ENCODE measurements at places on chromosomes 6 and 20.

- DNase-seq, result peak; percentile 50
Observed at GRCh38 chr20:38222231-38222922, 38.2 kb downstream of the KIAA1755 start.

GRCh38 chr6:159031846-159032245 lies 12.9 kb downstream of the TAGAP start:
- no peak for DNase-seq

DNA sequence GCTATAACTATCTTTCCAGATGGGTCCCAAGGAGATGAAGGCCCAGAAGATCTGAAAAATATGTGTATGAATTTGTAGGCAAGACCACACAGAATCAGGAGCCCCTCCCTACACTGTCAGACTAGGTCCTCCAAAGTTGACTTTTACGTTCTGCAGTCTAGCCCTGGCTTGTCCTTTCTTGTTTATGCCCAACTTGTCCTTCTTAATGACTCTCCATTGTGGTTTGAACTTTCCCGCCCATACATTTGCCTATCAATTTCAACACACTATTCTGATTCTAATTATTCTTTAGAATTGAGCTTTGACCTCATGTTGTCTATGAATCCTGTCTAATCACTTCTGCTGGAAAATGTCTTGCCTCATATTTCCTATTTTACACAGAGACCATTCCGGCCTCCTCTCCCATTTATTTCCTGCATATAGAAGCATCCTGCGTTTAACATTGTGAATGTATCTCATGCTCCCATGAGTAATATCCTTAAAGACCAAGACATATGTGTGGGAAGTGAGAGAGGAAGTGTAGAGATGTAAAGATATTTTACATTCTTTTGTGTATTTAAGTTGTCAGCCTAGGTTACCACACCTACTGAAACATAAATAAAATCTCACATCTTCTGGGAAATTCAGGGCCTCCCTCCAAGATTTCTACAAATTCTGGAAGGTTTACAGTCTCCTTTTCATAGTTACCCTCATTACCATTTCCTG lies 348.3 kb downstream of the BCKDHB start:
- no peak for DNase-seq

DNA sequence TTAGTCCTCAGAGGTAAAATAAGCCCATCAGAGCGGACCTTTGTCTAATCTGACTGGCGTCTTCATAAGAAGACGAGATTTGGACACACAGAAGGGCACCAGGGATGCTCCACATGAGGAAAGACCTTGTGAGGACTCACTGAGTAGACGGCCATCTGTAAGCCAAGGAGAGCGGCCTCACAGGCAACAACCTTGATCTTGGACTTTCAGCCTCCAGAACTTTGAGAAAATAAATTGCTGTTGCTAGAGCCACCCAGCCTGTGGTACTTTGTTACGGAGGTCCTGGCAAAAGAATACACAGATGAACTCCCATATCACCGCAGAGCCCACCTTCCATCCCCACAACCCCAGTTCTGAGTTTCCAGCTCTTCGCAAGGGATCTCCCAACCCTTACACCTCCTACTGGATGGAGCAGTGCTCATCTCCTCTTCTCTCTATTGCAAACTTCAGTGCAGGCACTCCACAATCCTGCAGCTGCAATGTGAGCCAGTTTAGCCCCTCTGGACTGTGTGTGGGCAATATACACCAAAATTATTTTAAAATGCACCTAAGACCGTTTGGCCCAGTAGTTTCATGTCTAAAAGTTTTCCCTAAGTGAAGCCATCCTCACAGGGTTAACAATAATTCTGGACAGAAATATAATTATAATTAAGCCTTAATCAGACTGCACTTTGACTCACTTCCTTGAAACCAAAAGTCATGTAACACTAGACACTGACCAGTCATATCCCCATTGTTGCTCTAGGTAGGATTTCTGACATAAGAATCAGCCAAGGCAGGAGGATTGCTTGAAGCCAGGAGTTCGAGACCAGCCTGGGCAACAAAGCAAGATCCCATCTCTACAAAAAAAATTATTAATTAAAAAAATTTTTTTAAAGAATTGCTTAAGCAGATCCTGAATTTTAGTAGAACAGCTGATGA lies 8.8 kb upstream of the TRIM31 start:
- no peak for DNase-seq

GRCh38 chr6:166673309-166673708 lies 46.3 kb upstream of the RPS6KA2 start:
- no peak for DNase-seq

DNA sequence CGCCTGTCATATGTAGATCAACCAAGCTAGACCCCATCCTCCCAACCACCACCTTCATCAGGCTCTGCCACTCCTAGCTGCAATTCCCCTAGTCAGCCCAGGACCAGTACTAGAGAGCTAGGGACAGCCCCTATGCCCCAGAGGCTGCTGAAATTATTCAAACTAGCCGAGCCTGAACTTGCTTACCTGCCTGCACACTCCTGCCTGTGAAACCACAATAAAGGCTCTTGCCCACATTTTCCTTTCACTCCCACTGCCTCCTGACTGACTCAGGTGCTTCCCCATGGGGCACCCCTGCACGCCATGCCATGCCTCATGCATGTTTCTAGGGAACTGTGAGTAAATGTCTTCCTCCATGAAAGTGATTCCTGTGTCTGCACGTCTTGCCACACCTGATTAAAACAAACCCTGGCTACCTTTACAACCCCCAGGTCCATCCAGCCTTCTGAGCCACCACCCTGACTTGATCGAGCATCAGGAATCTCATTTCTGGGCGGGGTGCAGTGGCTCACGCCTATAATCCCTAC lies 66.5 kb upstream of the IER3 start:
- peak; percentile 59 for DNase-seq

GRCh38 chr20:16801919-16802651 lies 53.9 kb downstream of the OTOR start:
- DNase-seq, result peak; percentile 46

GRCh38 chr20:6673071-6673470 lies 94.4 kb upstream of the BMP2 start:
- DNase-seq, result no peak

GRCh38 chr6:125571207-125571755 lies 178.2 kb upstream of the HEY2 start:
- no peak for DNase-seq

Measured in umbilical cord (tissue), 2 donors.